ENCODE measurements at places on chromosomes 12 and 14.

GRCh38 chr12:11771895-11772502, 122.5 kb downstream of the ETV6 start:
- DNase-seq, result no peak

- no peak for DNase-seq
Observed at GRCh38 chr12:106976668-106977067, 10.3 kb downstream of the MTERF2 start.

DNA sequence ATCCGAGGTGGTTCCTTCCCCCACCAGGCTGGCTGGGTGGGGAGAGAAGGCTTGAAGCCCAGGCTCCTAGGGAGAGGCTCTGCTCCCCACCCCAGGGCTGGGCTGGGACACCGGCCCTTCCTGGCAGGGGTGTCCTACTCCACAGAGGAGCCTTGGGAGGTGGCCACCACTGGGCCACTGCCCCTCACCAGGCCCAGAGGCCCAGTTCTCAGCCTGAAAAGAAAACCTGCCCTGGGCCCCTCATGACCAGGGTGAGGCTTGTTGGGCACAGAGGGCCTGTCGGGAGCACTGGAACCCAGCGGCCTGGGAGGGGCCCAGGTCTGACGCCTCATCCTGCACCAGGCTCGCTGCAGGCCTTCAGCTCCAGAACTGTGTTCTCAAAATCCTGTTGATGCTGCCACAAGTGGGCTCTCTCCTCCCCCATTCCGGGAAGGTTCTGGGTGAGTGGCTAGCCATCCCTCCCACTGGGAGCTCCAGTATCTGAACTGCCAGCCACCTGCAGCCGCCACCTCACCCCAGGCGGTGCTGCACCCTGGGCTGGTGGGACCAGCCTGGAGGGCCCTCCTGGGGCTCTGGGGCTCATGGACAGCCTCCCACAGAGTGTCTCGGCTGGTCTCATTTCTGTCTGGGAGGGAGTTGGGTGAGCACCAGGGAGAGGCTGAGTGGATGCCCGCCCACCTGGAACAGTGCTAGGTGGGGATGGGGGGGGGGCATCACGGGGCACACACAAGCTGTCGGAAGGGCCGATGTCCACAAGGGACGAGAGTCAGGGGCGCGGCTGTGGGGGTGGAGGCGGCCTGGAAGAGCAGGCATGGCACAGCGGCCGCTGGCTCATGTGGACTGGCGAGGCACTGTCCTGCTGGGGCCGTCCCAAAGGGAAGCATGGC, 11.8 kb downstream of the BAG5 start:
- no peak for DNase-seq

DNA sequence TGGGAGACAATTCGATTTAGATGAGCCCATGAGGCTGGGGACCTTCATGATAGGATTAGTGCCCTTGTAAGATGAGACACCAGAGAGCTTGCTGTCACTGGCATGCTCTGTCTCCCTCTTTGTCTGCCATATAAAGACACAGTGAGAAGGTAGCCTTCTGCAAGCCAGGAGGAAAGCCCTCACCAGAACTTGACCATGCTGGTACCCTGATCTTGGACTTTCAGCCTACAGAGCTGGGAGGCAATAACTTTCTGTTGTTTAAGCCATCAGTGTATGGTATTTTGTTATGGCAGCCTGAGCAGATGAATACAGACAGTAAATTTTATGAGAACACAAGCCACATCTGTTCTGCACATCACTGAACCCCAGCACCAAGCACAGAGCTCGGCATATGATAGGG, 38.1 kb upstream of the RASSF3 start:
- DNase-seq, result no peak

GRCh38 chr12:109596418-109597244, 23.0 kb downstream of the MVK start:
- no peak for DNase-seq

DNA sequence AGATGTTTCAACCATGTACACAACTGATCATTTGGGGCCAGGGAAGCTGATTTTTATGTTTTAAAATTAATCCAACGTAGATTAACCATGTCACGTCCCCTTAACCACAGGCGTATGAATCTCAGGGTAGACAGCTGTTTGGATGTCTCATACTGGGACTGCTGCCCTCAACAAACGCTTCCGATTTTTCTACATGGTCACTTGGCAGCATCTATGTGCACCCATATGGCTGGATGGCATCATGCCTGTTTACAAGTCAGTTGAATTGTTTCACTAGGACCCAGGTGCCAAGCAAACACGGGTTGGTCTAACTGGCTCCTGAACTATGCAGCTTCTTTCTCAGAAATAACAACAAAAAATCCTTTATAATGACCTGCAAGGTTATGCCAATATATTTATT, 393.8 kb downstream of the NPAS3 start:
- DNase-seq, result no peak

DNA sequence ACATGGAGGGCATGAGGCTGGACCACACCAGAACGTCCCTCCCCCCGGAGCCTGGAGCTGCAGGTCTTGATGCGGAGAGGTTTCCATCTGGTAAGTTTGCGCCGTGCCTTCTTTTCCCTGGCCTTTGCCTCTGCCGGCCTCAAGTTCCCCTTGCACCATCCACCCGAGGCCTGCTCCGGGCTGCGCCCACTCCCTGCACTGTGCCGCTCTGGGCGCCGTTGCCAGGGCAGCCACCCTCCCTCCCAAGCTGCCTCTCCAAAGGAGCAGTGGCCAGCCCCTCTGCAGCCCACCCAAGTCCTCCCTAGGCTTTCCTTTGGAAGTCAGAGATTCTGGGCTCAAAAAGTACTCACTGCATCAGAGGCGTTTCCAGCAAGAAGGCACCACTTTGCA, 46.2 kb upstream of the MEG3 start:
- no peak for DNase-seq

DNA sequence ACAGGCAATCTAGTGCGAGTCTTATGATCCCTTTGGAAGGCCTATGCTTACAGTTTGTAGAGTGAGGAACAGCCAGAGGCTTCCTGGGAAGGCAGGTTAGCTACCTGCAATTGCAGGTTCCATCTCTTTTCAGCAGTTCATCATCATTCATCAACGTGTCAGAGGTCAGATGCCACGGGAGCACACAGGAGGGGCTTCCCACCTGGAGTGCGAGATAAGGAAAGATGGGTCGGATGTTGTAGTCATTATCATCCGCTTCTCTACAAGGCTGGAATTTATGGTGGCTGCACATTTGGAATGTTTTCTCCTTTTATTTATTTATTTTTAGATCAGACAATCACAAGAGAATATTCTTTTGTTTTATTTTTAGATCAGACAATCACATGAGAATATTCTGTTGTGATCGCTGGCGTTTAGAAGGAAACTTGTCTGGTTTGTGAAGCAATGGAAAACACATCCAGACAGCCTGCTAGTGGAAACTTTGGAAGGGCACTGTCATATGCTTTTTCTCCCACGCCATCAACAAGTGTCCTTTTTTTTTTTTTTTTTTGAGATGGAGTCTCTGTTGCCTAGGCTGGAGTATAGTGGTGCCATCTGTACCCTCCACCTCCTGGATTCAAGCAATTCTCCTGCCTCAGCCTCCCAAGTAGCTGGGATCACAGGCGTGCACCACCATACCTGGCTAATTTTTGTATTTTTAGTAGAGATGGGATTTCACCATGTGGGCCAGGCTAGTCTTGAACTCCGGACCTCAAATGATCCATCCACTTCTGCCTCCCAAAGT, 1.9 kb upstream of the BICD1 start:
- no peak for DNase-seq

DNA sequence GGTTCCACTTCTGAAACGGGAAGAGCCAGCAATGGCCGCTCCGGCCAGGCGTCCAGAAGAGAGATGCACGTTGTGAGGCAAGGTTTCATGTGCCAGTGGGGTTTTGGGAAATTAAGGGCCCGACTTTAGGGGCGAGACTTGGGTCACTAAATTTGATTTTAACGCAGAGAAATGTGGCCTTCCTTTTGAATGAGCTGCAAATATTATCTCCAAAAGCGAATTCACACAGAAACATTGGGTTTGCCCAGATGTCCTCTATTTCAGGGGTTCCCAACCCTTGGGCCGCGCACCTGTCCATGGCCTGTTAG, 2.3 kb upstream of the RNASE4 start:
- DNase-seq, result no peak

DNA sequence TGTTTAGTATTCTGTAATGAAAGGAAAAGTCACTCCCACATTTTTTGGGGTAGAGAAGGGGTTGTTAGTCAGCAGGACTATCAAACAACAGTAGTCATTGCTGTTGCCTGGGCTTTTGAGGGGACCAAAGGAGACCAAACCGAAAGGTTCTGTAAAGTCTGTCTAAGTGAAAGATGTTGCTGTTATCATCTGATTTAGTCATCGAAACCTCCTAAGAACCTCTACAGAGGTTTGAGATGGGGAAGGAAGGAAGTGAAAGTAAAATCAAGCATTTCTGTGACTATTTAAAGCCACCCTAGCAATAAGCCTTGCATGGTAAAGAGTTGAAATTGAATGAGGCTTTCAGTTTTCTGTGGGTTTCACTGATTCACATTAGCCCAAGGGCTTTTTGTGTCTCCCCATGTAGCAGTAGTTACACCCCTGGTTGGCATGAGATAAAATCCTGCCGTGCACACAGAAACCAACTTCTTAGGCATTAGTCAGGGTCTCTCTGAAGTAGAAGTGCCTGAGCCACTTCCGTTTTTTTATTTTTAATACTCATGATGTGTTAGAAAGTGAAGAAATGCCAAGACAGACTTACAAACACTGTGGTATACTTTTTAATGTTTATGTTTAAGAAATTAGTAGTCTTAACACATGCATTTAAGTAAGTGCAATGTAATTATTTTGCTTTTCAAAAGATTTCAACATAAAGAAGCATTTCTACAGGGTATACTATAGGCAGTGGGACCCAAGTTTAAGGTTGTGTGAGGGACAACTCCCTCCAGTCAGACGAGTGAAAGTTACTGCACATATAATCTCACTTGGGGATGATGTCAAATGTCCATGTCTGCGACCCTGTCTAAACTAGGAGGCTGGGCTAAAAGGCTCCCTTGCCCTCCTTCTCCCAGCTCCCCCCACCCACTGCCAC, 50.4 kb downstream of the DYRK2 start:
- DNase-seq, result peak; percentile 76

DNA sequence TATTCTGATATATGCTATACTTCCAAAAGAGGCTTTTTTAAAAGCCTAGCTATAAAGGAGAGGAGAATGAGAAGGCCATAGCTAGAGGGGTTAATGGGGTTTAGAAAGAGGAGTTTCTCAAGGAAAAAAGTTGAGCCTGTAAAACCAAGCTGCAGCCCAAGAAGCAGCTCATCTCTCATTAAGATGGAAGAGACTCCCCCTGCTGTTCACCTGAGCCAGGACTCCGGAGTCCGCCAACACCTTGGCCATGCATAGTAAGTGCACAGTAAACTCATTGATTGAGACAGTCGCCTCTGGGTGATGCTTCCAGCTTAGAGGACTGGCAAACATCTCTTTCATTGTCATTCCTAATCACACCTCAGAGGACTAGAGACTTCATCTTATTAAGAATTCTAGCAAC, 46.2 kb downstream of the ANO2 start:
- DNase-seq, result no peak

DNA sequence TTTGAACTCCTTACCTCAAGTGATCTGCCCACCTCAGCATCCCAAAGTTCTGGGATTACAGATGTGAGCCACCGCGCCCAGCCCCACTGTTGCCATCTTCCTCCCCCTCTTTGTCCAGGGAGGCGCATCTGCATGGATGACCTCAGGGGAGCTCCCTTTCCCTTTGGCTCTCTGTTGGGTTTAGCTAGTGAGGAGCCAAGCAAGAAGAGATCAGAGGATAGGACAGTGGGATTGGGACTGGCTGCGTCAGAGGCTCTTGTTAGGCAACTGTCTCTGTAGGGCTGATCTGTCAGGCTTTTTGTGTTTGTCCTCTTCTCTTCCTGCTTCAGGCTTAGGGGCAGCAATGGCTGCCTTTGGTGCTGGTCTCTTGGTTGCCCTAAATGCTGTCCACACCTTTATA, 8.5 kb upstream of the IFT81 start:
- no peak for DNase-seq

DNA sequence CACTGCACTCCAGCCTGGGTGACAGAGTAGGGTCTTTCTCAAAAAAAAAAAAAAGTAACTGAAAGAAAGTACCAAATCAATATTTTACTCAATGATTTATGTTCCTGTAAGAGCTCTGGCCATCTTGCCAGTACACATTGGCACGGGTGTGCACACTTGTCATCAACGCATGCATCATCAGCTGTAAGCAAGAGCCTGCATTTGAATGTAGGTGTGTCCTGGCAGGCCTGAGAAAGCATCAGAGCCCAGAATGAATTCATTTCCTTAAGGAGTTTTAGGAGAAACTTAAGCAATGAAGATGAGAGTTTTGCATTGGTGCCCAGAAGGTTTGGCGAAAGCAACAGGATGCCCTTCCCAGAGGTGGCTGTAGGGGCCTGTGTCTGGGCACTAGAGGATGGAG, 88.5 kb upstream of the FZD10 start:
- peak; percentile 25 for DNase-seq

GRCh38 chr14:22601996-22602395, 3.9 kb downstream of the ABHD4 start:
- no peak for DNase-seq

GRCh38 chr12:132360410-132360809, 31.0 kb upstream of the GALNT9 start:
- no peak for DNase-seq

DNA sequence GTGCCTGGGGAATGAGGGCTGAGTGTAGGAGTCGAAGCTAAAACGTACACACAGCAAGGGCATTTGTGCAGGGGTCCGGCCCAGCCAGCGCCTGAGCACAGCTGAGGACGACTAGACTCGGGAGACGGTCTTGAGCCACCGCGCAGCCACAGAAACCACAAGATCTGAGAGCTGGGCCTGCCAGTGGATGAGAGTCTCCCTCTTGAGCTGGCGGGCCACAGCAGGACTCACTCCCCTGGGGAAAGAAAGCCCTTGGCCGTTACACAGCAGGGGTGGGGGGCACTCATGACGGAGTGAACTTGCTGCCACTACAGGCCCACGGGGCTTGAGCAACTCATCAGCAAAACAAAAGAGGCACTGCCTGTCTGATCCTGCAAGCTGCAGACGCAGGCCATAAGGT, 23.0 kb downstream of the STX2 start:
- DNase-seq, result no peak

- no peak for DNase-seq
Observed at GRCh38 chr14:92649934-92650545, 98.4 kb downstream of the LGMN start.
